ENCODE measurements at places on chromosomes 4 and X. TPM values are rescaled to one million over a fixed set of nuclear protein-coding genes. Genes with fewer than 3 reads are reported as not detected.

DCAF8L2 gene
- total RNA-seq, result not detected

PAGE4 gene
- not detected for total RNA-seq

SORCS2 gene
- total RNA-seq, result 0.33 TPM

ATOH1 gene
- total RNA-seq, result not detected

HHIP gene
- total RNA-seq, result 11.1 TPM

CNGA1 gene
- 4.5 TPM for total RNA-seq

MFAP3L gene
- 7.2 TPM for total RNA-seq

RIPPLY1 gene
- not detected for total RNA-seq

CYSLTR1 gene
- total RNA-seq, result 5.1 TPM

RAI2 gene
- total RNA-seq, result 2.0 TPM

GPR173 gene
- total RNA-seq, result 5.5 TPM

C4orf51 gene
- not detected for total RNA-seq

ADH7 gene
- total RNA-seq, result not detected

RHOXF2B gene
- not detected for total RNA-seq

TMEM47 gene
- 135 TPM for total RNA-seq

PRR32 gene
- total RNA-seq, result not detected

CXorf49B gene
- not detected for total RNA-seq

EREG gene
- 7.9 TPM for total RNA-seq

ZDHHC9 gene
- 41.4 TPM for total RNA-seq

CT45A5 gene
- total RNA-seq, result not detected

All from smooth muscle cell of the pulmonary artery (primary cell).